ENCODE measurements at places on chromosomes 5 and 9.

DNA sequence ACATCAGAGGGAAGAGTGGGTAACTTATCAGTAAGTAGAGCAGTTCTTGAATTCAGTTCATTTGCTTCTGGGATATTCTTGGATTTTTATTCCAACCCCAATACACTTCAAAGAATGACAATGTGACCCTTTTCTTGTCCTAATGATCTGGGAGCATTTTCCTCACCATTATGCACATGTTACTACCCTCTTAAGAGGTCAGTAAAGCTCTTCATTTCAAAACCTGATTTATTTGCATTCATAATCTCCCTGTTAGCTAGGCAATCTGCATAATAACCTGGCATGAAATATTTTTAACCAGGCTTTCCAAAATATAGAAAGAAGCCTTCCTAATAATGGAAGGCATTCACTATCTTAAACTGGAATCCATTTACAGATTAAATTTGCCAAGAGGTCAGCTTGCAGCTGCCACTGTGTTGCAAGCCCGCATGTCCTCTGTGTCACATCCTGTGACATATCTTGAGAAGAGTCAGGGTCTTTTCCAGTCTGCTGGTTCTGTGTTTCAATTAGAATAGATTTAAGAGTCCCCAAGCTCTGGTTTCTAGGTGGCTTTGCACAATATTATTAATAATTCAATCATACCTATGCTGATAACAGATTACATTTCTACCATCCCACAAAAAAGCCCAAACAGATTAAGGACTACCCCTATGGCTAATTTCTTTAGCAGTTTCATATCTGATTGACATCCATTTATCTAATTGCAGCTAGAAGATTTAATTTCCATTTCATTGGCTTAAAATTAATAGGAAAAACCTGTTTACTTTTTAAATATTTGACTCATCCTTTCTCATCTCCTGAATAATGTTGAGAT is 30.9 kb upstream of the PPP2R2B start:
- DNase-seq: no peak

DNA sequence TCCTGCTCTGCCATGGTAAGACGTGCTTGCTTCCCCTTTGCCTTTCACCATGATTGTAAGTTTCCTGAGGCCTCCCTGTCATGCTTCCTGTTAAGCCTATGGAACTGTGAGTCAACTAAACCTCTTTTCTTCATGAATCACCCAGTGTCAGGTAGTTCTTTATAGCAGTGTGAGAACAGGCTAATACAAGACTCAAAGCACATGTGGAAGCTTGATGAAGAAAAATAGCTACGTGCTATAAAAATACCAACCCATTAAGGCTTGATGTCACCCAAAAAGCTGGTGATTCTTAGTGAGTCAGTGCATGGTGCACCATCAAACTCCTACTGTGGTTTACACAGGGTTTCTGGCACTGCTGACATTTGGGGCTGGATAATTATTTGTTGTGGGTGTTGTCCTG is 332.2 kb downstream of the TMEM167A start:
- no peak for DNase-seq

DNA sequence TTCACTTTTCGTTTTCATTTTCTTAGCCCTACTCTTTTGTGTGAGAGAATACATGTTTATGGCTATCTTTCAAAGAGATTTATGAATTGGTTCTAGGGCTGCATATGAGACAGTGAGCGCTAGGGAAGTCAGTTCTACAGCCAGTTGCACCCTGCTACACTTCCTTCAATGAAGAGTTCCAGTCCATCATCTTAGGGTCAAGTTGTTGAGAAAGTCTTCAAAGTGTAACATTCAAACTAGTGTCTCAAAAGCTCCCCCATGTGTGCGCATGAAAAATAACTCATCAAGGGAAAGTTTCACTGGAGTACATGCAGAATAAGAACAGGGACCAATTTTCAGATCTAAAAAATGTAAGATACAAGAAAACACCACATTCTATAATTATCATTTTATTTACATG is 317.2 kb downstream of the DEPDC1B start:
- DNase-seq: no peak

DNA sequence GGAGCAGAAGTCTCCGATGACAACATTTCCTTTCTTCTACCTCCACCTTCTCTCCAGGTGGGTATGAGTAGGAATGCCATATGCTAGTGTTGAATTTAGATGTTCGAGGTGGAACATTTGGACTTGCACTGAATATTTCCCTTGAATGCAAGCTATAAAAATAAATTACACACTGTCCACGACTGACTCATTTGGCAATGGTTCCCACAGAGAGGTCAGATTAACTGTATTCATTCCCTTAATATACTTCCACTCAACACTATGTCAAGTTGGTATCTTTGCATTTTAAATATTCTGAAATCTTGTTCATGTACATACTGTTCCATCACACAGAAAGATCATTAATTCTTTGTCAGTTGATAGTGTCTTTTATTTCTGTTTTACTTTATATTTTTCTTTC is 222.6 kb upstream of the PIK3R1 start:
- DNase-seq: no peak

DNA sequence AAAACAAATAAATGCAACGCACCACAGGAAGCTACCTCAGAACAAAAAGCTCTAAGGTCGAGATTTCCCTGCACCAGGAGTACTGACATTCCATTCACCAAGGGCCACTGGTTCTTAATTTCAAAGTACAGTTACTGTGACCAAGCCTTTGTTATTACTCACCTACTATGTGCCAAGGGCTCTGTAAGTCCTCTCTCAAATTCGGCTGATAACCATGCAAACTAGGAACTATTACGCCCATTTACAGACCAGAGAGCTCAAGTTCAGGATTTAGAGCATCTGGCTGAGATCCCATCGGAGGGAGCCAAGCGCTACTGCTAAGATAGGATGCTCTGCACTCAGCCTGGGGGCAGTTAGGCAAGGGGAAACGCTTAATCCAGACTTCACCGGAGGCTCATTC is 5.6 kb downstream of the MYO10 start:
- DNase-seq: no peak

DNA sequence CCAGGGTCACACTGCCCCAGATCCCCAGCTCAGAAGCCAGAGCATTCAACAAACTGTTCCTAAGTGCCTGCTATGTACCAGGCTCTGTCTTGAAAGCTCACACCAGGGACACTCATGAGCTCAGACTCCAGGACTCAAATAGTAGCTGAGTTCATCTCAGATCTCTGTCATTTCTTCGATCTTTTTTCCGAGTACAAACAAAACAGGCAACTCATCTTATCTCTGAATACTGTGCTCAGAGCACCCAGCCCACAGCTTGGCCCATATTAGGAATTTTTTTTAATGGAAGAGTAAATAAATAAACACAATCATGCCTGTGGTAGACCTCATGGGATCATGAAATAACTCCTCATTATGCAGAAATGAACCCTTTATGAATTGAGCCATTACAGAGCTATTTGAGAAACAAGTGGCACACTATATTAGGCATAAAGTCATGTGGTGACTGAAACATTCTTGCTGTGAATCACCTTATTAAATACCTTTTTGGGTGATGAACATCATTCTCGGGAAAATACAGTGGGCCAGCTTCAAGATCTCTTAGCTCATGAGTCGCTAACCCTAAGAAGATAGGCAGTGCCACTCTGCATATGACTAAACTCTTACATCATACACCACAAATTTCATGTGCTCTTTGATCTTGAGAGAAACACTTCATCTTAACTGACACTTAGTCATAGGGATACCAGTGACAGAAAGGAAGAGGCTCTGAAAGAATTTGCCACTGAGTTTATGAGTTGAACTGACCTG is 9.9 kb downstream of the SH3RF2 start:
- DNase-seq: no peak

- no peak for DNase-seq
These were observed 20.5 kb upstream of the GPX3 start for GRCh38 chr5:150999704-151000442.

DNA sequence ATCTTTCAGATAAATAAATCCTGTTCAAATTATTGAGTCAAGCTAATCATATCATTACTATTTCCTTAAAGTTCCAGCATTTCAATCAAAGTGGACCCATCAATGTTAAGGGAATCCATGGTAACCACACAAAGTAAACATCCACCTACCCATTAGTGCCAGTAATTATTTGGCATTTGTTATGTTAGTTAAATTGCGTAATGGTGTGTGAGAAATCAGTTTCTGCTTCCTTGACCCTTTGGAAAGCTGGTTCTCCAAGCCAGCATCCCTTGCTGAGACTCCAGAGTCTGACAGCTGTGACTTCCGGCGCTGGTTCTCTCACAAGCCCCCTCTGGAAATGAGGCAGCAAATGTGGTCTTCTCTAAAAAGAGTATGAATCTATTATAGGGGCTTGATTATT is 308.6 kb upstream of the EFNA5 start:
- no peak for DNase-seq

DNA sequence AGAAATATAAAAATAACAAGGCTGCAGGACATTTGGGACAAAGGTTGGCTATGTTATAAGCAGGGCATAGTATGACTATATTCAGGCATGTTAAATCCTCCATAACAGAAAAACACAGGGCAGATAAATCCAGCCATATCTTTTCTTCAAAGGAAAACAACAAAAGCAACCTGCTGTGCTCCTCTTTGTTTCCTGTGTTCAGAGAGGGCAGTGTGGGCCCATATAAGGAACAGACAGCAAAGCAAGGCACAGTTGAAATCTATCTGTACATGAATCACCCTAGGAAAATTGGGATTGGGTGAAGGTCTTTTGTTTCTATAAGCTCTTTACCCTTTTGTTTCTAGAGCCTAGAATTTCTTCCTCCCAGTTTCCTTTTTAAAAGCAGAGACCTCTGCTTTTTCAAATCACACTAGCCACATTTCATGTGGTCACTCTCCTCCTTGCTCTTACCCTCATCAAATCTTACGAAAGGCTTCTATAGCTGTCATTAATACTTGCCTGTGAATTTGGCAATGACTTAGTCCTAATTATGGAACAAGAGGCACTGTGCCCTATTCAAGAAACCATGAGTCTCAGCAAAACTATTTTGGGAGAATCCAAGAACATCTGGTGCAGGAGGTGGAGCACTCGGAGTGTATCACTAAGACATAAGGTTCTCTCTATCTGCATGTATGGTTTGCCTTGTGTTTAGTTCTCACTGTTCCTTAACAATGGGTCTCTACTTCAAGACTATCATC is 1.8 kb downstream of the GZMA start:
- DNase-seq: no peak

GRCh38 chr5:16780325-16780724 is 155.8 kb downstream of the MYO10 start:
- no peak for DNase-seq

DNA sequence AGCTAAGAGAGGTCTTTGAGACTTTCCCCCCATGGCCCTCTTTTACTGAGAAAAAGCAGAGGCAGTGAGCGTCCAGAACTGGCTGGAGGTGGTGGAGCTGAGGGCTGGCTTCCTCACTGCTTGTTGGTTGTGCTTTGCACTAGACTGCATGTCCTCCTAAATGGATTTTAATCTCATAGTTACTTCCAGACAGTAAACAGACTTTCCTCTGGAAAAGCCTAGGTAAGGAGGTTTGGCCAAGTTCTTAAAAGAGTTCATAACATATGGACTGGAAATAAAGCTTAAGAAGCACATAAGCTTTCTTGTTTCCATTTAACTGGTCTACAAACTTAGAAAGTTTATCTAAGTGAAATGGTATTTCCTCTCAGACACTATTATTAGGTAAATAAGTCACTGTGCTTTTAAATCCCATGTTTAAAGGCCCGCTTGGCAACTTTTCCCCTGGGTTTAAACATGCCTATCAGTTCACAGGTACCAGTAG is 2.0 kb downstream of the ASPN start:
- no peak for DNase-seq

DNA sequence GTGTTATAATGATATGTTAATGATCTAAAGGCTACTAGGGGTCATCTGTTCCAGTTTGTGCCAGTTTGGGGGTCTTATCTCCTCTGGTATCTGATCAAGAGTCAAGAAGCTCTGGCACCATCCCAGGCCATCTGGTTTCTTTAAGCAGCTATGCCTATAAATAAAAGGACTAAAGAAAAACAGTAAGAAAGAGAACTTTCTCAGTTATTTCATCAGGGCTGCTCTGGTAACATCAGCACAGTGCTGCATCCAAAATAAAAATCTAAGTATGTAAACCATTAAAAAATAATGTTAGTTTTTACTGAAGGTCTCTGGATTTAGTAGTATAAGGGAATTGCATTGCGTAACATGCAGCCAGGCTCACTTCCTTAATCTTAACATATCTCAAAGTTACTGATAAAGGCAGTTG is 185.0 kb downstream of the NR2F1-AS1 start:
- no peak for DNase-seq

DNA sequence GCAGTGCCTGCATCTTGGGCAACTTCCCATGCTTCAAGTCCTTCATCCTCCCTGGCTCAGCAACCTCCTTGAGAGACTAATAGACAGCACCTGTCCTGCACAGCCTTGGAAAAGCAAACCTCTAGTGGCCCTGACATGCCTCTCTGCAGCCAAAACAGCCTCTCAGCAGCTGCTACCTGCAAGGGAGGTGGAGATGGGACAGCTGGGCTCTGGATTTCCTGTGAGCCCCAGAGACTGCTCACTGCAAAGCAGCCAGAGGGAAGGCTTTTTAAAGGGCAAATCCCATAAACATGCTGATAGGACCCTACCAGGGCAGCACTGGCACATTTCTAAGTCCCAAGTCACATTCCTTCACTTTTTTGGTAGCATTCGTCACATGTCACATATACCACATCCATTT is 31.5 kb upstream of the MYORG start:
- no peak for DNase-seq

GRCh38 chr5:174221946-174222345 is 176.4 kb downstream of the NSG2 start:
- no peak for DNase-seq

- no peak for DNase-seq
These were observed 9.6 kb downstream of the ROPN1L start for GRCh38 chr5:10451137-10451824.

GRCh38 chr9:98916660-98917059 is 27.0 kb upstream of the COL15A1 start:
- DNase-seq: no peak

DNA sequence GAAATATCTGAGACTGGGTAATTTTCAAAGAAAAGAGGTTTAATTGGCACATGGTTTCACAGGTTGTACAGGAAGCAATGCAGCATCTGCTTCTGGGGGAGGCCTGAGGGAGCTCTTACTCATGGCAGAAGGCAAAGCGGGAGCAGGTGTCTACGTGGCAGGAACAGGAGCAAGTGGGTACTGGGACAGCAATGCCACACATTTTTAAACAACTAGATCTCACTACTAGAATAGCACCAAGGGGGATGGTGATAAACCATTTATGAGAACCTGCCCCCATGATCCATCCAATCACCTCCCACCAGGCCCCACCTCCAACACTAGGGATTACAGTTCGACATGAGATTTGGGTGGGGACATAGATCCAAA is 47.6 kb upstream of the HOMER1 start:
- no peak for DNase-seq

GRCh38 chr5:51302343-51302742 is 80.9 kb upstream of the ISL1 start:
- DNase-seq: no peak

DNA sequence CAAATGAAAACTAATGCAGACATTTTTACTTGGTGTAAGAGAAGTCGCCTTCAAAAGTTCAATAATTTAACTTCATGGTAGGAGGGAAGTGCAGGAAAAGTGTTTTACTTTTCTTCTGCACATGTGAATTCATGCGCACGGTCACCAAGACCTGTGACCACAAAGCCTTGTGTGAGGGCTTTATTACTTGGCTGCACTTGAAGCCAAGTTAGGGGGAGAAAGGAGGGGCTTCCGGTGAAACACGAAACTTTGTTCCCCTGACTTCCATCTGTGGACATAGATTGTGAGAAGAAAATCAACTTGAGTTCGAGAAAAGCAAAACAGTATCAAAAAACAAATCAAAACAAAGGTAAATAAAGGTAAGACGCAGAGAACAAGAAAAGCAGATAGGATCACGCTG is 239.9 kb downstream of the ROR2 start:
- no peak for DNase-seq
